ENCODE measurements at places on chromosomes 1 and 21.

DNA sequence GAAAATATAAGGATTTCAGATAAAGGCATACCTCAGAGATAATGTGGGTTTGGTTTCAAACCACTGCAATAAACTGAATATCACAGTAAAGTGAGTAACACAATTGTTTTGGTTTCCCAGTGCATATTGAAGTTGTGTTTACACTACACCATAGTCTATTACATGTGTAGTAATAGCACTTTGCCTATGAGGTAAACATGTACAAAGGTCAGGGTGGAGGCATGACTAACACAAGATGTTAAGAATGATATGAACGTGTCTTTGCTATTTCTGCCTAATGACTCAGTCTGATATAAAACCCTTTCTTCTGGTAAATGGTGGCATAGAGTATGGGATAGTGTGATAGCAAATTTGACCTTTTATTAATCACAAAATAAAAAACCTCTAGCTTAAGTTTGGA lies 621.5 kb upstream of the ADGRL2 start:
- DNase-seq: no peak

- DNase-seq: no peak
Observed at GRCh38 chr21:43292041-43292865, 123.4 kb downstream of the CRYAA start.

- DNase-seq: no peak
Observed at GRCh38 chr1:2121101-2121691, 71.0 kb downstream of the PRKCZ start.

GRCh38 chr21:34639882-34640788 lies 25.2 kb upstream of the RCAN1 start:
- no peak for DNase-seq

DNA sequence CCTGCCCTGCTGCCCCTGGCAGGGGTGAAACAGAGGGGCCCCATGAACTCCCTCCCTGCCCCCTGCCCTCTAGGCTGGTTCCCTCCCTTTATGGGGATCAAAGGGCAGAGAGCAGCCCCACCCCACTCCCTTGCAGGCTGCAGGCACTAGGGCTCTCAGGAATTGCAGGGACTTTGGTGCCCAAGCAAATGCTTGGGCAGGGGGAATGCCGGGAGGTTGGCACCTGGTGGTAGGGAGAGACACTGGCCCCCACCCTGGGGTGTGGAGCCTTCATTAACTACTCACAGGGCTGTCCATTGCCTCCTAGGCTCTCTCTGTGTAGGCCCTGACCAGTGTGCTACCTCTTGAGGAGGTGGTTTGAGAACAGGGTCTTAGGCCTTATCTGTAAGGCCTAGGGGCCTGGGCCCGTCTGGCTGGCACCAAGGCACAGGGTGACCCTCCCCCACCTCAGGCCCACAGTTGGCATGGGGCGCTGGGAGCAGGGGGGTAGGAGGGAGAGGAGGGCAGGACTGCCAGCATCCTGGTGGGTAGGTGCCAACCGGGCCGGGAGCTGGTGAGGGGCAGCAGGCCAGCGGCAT lies 4.7 kb downstream of the ZBTB7B start:
- no peak for DNase-seq

- no peak for DNase-seq
Observed at GRCh38 chr1:154755858-154756730, 114.0 kb downstream of the KCNN3 start.

GRCh38 chr1:159872891-159873290 lies 10.4 kb upstream of the VSIG8 start:
- DNase-seq: no peak

DNA sequence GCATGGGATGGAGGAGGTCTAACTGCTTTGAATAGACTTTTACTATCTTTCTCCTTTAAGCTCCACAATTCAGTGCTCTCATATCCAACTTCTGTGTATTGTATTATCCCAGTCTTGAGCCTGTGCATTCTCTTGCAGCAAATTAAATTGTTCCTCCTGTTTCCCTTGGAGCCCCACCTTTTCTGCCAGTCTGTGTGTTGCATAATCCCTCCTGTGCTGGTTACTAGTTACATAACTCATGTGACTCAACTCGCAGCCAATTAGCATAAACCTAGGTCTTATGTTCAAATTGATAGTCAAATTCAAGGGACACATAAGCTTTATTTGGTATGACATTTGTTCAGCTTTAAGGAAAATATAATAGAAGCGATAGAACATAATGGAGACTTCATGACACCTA lies 1863.5 kb downstream of the MRPL39 start:
- DNase-seq: no peak

- no peak for DNase-seq
Observed at GRCh38 chr1:3676581-3677470, 24.5 kb downstream of the TP73 start.

GRCh38 chr1:47532921-47533792 lies 95.3 kb downstream of the FOXD2 start:
- DNase-seq: peak; percentile 89

DNA sequence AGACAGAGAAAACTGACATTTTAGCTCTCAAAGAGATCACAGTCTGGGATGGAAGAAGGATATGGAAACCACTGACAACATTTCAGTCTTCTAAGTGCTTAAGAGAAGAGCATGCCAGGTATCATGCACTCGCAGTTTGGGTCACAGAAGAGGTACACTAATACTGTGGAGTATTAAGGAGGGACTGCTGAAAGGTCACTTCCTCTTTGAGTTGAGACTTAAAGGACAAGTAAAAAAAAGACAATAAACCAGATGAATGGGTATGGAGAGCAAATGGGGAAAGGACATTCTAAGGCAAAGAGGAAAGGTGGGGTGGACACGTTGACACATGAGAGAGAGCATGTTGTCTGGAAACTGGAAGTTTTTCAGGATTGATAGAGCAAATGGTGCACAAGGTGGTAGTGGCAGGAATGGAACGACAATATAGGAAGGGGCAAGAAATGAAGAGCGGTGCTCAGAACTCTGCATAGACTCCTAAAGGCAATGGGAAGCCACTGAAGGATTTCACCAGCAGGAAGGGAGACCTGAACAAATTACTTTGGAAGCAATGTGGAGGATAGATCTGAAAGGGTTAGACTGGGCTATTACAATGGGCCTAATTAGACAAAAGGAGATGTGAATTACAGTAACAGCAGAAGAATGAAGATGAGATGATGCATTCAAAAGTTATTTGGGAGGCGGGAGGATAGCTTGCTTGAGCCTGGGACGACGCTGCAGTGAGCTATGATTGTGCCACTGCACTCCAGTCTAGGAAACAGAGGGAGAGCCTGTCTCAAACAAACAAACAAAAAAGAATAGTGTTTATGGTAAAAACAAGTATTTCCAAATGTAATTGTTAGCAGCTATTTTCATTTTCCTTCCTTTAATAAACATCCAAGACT lies 11.1 kb downstream of the DIPK1A start:
- no peak for DNase-seq

- DNase-seq: no peak
Observed at GRCh38 chr1:1254667-1254998, 8.1 kb upstream of the C1QTNF12 start.

- DNase-seq: no peak
Observed at GRCh38 chr1:28680151-28680550, 11.6 kb downstream of the GMEB1 start.

- DNase-seq: peak; percentile 21
Observed at GRCh38 chr1:232307296-232308017, 322.5 kb downstream of the SIPA1L2 start.

DNA sequence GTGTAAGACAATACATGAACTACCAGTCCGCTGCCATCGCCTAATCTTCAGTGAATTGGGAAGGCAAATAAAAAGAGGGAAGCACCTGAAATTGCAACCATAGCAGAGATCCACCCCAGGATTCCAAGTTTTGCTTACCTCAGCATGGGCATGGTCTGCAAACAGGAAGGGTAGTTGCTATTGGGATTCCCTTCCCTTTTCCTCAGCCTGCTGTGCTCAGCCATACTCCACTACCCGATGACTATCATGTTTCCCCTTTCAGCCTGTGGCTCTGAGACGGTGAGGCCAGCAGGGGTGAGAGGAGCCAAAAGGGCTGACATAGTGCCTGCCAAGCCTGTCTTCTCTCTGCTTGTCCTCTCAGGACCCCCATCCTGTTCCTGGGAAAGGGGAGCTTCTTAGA lies 64.2 kb downstream of the GPR137B start:
- DNase-seq: peak; percentile 43

DNA sequence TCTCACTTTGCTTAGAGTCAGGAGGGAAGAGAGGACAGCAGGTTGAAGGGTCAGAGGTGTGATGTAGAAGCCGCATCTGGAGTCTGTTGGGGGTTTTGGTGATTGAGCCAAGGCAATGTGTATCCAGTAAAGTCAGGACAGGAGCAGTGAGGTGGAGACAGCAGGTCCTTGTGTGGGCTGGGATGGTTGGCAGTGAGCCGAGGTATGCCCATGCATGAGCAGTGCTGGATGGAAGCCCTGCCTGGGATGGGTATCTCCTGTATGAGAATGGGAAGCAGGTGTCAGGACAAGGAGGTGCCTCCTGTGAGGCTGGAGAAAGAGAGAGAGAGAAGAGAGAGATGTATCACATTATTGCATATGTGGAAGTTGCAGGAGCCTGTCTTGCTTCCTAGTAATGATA lies 90.0 kb downstream of the OBSCN start:
- DNase-seq: no peak

DNA sequence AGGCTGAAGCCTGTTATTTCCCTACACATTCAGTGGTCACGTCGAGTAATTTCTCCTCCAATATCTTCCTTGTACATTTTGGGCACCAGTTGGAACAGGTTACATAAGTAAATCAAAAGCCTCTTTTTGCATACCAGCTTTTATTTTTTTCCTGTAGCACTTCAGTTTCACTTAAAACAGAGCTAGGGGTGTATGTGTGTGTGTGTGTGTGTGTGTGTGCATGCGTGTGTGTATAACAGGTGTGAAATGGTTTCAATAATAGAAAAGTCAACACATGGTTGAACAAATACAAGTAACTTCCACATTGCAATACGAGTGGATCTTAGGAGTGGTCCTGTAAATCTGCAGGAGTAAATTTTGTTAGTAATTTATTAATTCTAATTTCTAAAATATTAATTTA lies 3.0 kb upstream of the MAN1A2 start:
- no peak for DNase-seq

- no peak for DNase-seq
Observed at GRCh38 chr1:221241592-221241991, 362.3 kb downstream of the HLX start.

DNA sequence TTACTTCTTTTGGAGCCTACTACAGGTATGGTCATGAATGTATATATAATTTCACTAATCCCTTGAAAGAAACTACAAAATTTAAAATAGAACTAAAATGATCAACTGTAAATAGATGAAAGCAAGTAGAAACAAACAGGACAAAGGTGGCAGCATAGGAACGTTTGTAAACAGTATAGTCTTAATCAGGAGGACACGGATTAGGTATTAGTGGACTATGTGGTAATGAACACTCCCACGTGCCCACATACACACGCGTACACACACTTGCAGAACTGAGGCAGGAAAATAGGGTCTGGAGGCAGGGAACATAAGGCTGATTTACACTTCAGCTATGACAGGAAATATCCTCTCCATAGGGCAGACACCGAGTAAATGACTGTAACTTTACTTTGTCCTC lies 1397.8 kb downstream of the NCAM2 start:
- DNase-seq: no peak

DNA sequence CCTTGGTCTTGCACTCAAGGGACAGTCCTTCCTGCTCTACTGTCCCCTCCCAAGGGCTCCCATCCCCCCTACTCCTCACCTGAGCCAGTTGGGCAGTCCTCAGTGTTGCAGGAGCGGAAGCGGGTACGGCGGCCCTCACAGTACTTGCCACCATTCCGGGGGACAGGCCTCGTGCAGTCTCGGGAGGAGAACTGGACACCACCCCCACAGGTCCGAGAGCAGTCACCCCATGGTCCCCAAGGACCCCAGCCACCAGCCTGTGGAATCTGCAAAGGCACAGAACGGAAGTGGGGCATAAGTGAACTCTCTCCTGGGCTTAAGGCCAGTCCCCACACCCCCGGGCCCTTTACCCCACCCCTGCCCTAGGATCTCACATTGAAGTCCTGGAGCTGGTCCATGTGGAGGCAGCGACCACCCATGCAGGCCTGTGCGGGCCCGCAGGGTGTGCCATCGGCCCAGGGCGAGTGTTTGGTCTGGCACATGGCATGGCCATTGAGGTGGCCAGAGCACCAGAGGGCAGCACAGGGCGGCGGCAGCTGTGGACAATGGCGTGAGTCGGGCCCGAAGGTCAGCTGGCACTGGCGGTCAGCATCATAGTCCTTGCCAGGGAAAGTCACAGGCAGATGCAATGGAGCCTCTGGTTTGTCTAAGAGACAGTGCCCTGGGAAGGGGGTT lies 5.2 kb downstream of the ADAMTS4 start:
- DNase-seq: no peak

GRCh38 chr21:43273708-43274021 lies 104.9 kb downstream of the CRYAA start:
- no peak for DNase-seq

GRCh38 chr21:35090403-35090802 lies 41.3 kb upstream of the RUNX1 start:
- no peak for DNase-seq

GRCh38 chr1:232300466-232300865 lies 329.5 kb downstream of the SIPA1L2 start:
- DNase-seq: no peak

GRCh38 chr1:112359961-112360767 lies 35.9 kb upstream of the CTTNBP2NL start:
- peak; percentile 33 for DNase-seq

- no peak for DNase-seq
Observed at GRCh38 chr1:235712812-235713211, 63.2 kb upstream of the GNG4 start.

DNA sequence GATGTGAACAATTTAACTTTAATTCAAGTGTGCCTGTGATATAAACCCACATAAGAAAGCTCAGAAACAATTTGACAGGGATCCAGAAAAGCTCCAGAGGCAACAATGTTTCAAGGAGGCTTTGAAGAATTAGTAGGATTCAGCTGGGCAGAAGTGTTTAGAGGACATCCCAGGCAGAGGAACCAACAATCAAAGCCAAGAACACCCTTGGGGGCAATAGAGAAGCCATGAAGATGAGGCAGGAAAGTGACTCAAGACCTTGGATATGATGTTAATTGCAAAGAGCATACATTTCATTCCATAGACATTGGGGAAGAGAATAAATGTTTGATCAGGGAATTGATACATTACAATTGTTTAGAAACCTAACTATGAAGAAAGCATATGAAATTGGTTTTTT lies 280.3 kb downstream of the LTN1 start:
- no peak for DNase-seq

GRCh38 chr1:109161858-109162606 lies 48.1 kb downstream of the ELAPOR1 start:
- no peak for DNase-seq

- DNase-seq: peak; percentile 54
Observed at GRCh38 chr1:111030590-111030989, 66.9 kb upstream of the LRIF1 start.

- no peak for DNase-seq
Observed at GRCh38 chr1:38624336-38625039, 235.1 kb downstream of the RRAGC start.

GRCh38 chr1:177181280-177181630 lies 10.5 kb downstream of the BRINP2 start:
- peak; percentile 35 for DNase-seq
